ENCODE measurements at places on chromosomes 5 and 9.

DNA sequence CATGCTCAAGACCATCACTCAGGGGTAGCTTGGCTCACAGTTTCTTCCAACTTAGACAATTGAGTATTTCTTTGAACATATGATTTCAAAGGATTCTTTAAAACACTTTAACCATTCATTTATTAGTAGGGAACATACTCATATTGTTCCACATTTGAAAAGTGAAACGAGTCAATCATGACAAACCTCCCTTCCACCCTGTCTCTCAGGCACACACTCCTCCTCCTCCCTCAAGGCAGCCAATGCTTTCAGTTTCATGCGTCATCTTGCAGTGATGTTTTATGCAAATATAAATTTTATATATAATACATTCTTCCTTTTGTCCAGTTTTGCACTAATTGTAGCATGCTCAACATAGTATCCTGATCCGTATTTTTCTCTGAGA, 126.0 kb upstream of the BOD1 start:
- DNase-seq: no peak

DNA sequence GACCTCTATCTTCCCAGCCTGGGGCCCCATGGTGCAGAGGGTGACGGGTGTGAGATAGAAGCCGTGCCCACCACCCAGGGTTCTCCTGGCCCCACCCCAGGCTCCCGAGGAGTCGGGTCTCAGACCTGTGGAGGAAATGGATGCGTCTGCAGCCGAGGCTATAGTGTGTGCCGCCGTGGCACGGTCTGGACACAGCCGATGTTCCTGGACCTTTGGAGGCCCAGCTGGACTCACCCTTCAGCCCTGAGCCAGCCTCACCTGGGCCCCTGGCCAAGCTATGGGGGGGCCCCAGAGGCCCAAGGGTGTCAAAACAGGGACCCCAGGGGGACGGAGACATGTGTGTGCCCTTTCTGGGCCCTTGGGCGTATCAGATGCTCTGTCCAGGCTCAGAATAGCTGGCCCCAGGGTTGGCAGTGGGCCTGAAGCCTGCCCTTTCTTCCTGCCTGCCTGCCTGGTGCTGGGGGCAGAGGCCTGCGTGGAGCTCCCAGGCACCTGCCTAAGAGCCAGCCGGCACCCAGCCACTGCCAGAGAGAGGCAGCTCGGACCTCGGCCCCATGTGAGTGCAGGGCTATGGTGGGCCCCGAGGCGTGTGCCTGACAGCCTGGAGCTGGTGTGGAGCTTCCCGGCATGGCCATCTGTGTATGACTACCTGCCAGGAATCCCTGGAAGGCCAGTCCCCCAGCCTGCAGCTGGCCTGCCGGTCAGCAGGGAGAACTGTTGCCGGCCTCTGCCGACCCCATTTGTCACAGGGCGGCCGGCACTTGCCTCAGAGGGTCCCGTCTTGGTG, 41.8 kb downstream of the KCNT1 start:
- no peak for DNase-seq

DNA sequence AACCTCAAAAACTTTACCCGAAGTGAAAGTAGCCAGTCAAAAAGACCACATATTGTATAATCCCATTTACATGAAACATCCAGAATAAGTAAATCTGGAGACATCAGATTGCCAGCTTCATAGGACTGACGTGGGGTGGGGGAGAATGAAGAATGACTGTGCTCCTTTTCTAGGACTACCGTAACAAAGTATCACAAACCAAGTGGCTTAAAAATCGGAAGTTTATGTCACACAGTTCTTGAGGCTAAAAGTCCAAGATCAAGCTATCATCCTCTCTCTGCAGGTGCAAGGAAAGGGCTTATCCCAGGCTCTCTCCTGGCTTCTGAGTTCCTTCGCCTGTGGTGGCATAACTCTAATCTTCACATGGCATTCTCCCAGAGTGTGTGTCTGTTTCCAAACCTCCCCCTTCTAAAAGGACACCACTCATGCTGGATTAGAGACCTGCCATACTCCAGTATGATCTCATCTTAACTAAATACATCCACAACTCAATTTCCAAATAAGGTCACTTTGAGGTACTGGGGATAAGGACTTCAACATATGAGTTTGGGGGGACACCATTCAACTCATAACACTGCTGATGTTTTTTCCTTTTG, 25.5 kb downstream of the ADAM19 start:
- DNase-seq: no peak

- DNase-seq: no peak
Measured at GRCh38 chr5:33336891-33337636, 103.7 kb upstream of the TARS1 start.
